ENCODE measurements at places on chromosomes 3 and 15. TPM values are rescaled to one million over a fixed set of nuclear protein-coding genes. Genes with fewer than 3 reads are reported as not detected.

Gene ITIH1
- 0.94 TPM for total RNA-seq

Gene BOC
- total RNA-seq, result 64.3 TPM

Gene FYCO1
- 48.5 TPM for total RNA-seq

Gene RETNLB
- total RNA-seq, result not detected

Gene SLC28A2
- not detected for total RNA-seq

DNA sequence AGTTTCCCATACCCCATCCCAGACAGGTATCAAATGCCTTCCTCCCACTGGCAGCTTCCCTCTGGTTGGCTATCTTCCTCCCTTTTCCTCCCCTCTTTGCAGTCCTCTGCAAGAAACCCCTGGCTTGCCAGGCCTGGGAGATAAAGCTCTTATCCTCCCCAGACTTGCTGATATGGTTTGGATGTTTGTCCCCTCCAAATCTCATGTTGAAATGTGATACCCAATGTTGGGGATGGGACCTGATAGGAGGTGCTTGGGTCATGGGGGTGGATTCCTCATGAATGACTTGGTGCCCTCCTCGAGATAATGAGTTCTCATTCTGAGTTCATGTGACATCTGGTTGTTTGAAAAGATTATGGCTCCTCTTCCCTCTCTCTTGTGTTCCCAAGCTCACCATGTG lies 32.2 kb upstream of the SNRK start:
- no peak for DNase-seq

- no peak for DNase-seq
Observed at GRCh38 chr3:196135693-196136639, 54.1 kb upstream of the TFRC start.

DNA sequence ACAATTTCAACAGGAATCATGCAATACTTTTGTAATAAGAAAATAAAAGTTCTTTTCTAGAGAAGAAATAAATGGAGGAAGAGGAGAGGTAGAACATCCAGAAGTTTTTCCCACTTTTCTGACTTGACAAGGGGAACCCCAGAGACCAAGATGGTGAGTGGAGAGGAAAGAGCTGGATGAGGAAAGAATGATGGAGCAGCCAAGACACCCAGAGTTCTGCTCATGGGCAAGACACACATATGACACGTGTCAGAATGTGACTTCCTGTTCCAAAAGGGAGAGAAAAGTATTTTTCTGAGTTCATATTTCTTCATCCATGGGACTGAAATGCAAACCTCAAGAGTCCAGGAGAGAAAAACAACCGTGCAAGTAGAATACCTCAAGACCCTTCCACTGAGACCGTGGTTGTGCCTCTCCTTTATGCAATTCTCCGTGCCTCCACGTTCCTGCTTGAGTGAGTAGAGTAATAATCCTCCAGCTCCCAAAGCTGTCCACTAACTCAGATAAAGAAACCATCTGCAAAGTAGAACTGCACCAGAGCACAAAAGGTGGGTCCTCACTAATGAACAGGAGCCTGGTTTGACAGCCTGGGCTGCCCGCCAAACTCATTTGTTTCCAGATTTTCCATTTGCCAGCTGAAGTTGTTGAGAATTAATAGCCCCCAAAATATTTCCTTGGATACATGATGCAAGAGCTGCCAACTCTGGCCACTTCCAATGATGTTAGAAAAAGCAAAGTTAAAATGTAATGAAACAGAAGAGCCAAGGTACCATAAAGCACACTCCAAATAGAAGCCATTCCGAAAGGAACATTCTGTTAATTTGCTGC lies 272.6 kb upstream of the IGF1R start:
- no peak for DNase-seq

- peak; percentile 6 for DNase-seq
Observed at GRCh38 chr15:31277335-31278060, 49.1 kb upstream of the KLF13 start.

GRCh38 chr15:66720206-66721010 lies 18.4 kb downstream of the SMAD6 start:
- no peak for DNase-seq

DNA sequence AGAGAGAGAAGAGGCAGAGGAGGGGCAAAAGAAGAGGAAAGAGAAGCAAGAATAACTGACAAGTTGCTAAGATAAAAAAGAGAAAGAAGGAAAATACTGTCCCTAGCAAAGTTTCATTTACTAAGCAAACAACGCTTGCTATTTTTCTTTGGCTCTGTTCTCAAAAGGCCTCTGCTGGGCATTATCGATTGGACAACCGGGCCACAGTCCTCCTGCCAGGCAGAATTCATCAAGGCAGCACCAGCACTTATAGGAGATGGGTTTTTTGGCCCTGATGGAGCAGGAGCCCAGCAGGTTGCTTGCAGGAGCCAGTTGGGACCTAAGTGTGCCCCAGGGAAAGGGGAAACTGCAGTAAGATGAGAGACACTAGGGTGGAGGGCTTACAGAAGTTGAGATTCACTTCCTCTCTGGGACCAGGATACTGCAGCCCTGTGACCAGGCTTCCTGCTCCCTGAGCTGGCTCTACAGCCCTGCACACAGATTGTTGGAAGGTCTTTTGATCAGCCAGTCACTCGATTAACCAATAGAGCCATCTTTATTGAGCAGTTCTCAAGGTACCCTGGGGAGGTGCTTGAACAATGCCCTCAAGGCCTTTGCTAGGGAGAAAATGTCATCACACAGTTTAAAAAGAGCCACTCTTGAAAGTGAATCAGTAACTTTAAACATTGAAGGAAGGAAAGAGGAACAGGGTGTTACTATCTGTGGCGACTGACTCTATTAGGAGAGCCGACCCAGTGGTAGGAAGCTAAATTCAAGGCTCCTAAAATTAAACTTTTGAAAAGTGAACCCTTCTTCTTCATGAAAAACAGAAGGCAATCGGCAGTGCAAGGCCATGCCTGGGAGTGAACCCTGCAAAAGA lies 28.8 kb upstream of the GLCE start:
- DNase-seq, result no peak

Data from omental fat pad (tissue), 4 donors.